ENCODE measurements at places on chromosomes 4 and X.

- H3K4me3 ChIP-seq: no peak overlapping the region
- no peaks in the 10 kb centered on the region for H3K27me3 ChIP-seq
- no peak overlapping the region for H3K27ac ChIP-seq
- DNase-seq: no peak
Observed at GRCh38 chr4:63123441-63123840, 1285.8 kb downstream of the TECRL start.

GRCh38 chrX:107448625-107448997, 841 bp upstream of the FRMPD3 start:
- H3K4me1 ChIP-seq: no peaks in the 10 kb centered on the region
- no peaks in the 10 kb centered on the region for H3K36me3 ChIP-seq
- H3K27ac ChIP-seq: no peak overlapping the region
- no peak for DNase-seq

- no peaks in the 10 kb centered on the region for H3K36me3 ChIP-seq
- no peak overlapping the region for H3K4me3 ChIP-seq
- DNase-seq: no peak
- H3K27ac ChIP-seq: no peak overlapping the region
- H3K4me1 ChIP-seq: peaks cover 4% of the 10 kb centered on the region
Observed at GRCh38 chr4:56048383-56048701, 99.6 kb downstream of the CEP135 start.

DNA sequence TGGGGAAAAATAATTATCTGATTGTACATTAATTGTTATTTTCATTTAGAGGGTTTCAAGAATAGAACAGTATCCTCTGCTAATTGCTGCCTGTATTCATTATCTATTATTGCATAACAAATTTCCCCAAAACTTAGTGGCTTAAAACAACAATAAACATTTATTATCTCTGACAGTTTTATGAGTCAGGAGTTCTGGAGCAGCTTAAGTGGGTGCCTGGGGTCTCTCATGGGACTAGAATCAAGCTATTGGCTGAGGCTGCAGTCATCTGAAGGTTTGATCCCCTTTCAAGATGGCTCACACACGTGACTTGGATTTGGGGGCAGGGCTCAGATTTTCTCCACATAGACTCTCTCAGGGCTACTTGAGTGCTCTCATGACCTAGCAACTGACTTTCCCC, 98.1 kb upstream of the JADE1 start:
- no peaks in the 10 kb centered on the region for H3K36me3 ChIP-seq
- no peaks in the 10 kb centered on the region for H3K27me3 ChIP-seq
- peaks cover 11% of the 10 kb centered on the region for H3K4me1 ChIP-seq
- no peak overlapping the region for H3K4me3 ChIP-seq

DNA sequence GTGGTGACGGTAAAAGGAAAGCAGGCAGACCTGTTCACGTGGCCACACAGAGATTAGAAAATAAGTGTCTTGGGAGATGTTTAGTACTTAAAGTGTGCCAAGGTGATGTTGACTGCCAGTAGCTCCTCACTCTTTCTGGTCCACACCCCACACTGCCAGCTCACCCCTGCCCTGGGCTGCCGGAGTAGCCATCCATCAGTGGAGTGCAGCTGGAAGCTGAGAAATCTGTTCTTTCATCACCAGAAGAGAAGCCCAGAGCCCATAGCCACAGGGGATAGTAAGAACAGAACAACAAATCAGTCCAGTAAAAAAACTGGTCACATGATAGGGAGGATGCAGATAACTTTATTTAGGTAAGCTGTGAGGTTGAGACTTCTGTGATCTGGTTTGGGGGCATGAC, 64.1 kb downstream of the WWC2 start:
- no peak for DNase-seq
- no peaks in the 10 kb centered on the region for H3K4me1 ChIP-seq
- H3K4me3 ChIP-seq: no peak overlapping the region

All from thymus (tissue), 14 donors.